ENCODE measurements at places on chromosomes 1 and 21. TPM values are rescaled to one million over a fixed set of nuclear protein-coding genes. Genes with fewer than 3 reads are reported as not detected.

TMEM9 gene
- total RNA-seq, result 17.9 TPM

- no peak for DNase-seq
Measured at GRCh38 chr1:110200666-110201065, 9.4 kb upstream of the KCNC4 start.

- DNase-seq, result no peak
Measured at GRCh38 chr21:43302062-43302700, 124.8 kb downstream of the SIK1 start.

- DNase-seq, result no peak
Measured at GRCh38 chr21:38211321-38211720, 45.5 kb upstream of the KCNJ15 start.

GRCh38 chr1:235883261-235883927 is 16.7 kb upstream of the LYST start:
- no peak for DNase-seq

DNA sequence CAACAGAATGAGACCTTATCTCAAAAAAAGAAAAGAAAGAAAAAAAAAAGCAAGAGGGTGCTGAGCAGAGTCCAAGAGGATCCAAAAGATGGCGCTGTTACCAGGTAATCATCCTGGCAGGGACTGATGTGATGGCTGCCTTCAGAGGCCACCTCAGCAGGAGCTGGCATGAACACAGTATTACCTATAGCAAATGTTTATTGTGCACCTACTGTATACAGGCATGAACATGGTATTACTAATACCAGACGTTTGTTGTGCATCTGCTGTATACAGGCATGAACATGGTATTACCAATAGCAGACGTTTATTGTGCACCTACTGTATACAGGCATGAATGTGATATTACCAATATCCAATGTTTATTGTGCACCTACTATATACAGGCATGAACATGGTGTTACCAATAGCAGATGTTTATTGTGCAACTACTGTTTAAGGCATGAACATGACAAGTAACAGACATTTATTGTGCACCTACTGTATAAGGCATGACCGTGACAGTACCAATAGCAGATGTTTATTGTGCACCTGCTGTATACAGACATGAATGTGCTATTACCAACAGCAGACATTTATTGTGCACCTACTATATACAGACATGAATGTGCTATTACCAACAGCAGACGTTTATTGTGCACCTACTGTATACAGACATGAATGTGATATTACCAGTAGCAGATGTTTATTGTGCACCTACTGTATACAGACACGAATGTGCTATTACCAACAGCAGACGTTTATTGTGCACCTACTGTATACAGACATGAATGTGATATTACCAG is 115.1 kb upstream of the TMEM51 start:
- DNase-seq, result no peak

GRCh38 chr1:100266741-100267140 is 725 bp downstream of the RTCA start:
- DNase-seq, result peak; percentile 16

CA14 gene
- total RNA-seq, result not detected

GRCh38 chr1:83596331-83596730 is 402.6 kb downstream of the TTLL7 start:
- no peak for DNase-seq

GBP4 gene
- 37.4 TPM for total RNA-seq

AMY1B gene
- not detected for total RNA-seq

DNA sequence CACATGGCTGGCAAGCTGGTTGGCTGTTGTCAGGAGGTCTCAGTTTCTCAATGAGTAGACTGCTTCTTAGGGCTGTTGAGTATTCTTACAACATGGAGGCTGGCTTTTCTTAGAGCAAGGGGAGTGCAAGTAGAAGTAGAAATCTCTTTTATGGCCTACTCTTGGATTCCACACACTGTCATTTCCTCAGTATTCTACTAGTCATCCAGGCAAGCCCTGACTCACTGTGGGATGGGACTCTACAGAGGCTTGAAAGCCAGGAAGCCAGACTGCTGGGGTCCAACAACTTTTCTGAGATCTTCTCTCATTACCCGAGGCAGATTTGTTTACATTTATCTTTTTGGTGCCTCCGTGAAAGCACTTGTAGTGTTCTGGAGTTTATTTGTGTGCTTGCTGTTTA is 196.2 kb upstream of the APP start:
- no peak for DNase-seq

GRCh38 chr1:113949007-113949406 is 19.9 kb downstream of the HIPK1 start:
- DNase-seq, result no peak

DNA sequence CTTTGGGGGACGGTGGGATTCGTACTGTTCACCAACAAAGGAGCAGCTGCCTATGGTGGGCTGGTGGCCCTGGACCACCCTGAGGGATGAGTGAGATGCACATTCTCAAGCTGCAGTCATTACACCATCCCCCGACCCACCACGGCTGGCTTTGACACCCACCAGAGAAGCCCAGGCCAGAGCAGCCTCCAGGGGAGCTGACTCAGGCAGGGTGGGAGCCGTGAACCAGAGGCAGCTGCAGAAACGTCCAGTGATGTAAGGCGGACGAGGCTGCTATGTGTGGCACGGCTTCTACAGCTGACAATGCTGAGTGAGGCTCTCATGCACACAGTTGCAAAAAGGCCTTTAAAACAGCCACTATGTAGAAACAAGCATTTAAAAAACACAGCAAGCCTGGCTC is 40.1 kb downstream of the CHAF1B start:
- no peak for DNase-seq

DNA sequence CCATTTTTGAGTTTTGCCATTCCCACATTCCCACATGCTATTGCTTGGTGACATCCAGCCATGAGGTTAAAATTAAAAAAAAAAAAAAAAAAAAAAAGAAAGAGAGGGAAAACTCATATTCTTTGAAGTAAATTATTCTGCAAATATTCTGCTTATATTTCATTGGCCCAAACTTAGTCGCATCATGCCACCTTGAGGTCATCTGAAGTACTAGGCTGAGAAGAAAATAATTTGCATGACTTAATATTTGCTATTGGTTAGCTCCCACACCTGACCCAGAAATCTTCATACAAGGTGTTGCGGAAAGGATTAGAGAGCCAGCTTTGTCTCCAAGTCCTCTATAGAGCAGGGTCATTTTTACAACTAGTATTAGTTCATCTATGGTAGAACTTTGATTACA is 2206.0 kb downstream of the MRPL39 start:
- DNase-seq, result no peak

- DNase-seq, result no peak
Measured at GRCh38 chr1:63935143-63935542, 161.3 kb downstream of the ROR1 start.

DNA sequence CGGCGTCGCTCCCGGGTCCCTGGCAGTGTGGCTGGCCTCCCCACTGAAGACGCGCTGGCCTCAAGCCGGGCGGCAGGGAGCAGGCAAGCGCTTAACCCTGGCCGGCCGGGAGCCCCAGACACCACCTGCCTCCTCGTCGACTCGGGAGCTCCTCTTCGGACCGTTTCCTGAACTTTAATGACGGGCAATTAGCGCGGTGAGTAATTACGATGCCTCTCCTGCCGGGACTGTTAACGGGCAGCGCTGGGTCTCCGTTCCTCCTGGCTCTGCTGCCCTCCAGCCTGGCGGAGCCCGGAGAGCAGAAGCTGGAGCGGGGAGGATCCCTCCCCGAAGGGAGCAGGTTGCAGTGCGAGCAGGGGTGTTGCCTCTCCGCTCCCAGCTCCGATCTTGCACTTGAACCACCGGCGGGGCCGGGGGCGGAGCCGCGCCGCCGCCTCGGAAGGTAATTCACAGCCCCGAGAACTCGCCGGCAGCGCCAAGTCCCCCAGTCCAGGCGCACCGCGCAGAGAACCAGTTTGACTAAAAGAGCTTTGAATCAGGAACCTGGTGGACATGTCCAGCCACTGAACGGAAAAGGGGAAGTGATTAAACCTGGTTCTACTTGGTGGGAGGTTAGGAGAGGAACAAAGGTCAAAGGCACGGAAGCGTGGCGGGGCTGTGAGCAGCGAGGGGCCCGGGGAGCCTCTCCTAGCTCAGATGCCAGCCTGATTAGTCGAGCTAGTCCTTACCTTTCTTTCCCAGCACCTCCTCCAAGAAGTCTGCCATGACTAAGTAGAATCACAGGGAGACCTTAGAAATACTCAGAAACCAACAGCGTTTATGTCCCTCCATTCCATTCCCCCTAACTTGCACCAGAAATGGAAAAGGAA is 18.3 kb upstream of the PLEKHA6 start:
- DNase-seq, result peak; percentile 55

GRCh38 chr1:220093361-220094015 is 444 bp upstream of the IARS2 start:
- no peak for DNase-seq

MT1HL1 gene
- not detected for total RNA-seq

CACYBP gene
- total RNA-seq, result 96.2 TPM

- DNase-seq, result no peak
Measured at GRCh38 chr1:233242827-233243483, 52.6 kb downstream of the PCNX2 start.

DNA sequence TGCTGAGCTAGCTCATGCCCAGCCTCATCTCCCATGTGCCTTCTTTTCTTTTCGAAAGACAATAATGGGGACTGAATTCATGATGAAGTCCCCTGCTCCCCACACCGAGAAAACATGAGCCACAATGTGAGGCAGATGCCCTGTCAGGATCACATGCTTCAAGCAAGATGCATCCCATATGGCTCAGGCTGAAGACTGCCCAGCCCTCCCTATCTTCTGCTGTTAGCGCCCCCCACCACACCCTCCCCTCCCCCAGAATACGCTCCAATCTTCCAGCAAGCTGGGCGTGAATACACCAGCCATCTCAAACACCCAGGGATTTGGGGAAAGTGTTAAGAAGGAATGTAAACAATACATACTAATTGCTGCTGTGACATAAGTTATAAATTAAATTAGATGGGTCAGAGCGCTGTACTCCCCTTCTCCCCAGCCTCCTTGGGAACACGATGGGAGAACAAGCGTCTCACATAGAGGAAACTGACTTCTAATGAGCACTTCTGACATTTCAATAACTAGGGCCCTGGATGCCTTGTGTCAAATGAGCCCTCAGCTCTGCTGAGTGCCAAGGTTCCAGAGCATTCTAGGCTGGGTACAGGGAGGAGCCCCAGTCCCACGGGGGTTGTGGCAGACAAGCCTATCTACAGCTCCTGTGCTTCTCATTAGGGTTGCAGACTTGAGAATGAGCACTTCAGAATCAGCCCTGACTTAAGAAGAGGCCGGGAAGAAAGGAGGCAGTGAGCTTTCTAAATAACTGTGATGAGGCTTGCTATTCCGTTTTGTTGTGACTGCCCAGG is 55.6 kb downstream of the TNR start:
- DNase-seq, result no peak

MAP3K7CL gene
- 6.2 TPM for total RNA-seq

LRRC3 gene
- total RNA-seq, result 0.79 TPM

- no peak for DNase-seq
Measured at GRCh38 chr21:42433946-42434551, 30.3 kb downstream of the UBASH3A start.

Data from naive thymus-derived CD4-positive, alpha-beta T cell (primary cell).